ENCODE measurements at places on chromosomes 5 and 9.

- DNase-seq, result no peak
These were observed 19.0 kb upstream of the FER start for GRCh38 chr5:108728566-108729241.

- no peak for DNase-seq
These were observed 72.7 kb upstream of the ATG10 start for GRCh38 chr5:81899123-81899522.

DNA sequence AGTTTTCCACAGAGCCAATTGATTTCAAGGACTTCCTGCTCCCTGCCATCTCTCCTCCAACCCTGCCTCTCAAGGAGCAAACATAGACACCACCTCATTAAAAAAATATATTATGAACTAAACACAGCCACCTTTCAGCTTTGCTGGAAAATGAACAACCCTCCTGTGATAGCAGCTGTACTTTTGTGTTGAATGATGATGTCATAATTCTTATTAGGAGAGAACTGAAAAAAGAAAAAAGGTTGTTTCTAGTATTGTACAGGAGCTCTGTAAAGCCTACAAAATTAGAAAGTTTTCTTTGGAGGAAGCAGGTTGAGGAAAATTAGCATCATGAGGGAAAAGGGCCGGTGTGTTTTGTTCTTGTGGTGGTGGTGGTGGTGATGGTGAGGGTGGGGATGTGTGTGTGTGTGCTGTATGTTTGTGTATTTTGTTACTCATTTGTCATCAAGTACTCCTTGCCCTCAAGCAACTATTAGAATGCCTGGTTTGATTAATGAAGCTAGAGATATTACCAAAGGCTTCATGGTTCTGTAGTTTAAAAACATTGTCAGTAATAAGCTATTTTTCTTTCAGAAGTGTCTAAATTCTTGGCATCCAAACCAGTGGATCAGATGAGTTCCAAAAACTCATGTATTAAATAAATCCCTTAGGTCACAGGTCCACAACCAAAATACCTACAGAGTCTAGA lies 405.9 kb downstream of the TLE4 start:
- DNase-seq, result no peak

GRCh38 chr9:127729522-127730256 lies 5.4 kb downstream of the TOR2A start:
- DNase-seq, result no peak

GRCh38 chr5:131530706-131531331 lies 104.2 kb downstream of the RAPGEF6 start:
- DNase-seq, result peak; percentile 23

DNA sequence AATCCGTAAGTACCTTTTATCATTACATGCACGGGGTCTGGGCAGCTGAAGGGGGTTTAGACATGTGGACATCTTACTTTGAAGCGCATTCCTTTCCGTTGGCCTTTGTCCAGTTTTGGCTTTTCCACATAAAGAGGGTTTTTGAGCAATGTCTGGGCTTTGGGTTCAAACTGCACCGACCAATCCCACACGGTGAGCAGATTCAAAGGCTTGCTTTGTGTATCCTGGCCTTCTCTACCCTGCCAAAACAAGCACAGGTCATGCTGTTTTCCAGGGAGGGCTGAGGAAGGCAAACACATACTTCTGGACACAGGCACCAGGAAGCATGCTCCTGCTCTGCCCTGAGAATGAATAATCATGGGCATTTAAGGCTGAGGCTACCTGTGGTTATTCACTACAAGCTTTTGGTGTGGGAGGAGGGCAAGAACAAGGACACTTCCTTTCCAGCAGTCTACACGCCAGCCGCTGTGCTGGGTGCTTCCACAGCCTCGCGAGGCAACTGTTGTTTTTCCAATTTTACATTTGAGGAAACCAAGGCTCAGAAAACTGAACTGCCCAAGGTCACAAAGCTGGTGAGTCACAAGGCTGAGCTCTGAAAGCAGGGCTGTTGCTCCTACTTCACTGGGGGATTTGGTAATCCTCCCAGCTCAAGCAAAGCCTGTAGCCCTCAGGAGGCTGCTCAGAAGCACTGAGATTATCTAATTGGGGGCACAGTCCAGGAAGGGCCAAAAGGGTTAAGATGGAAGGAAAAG lies 59.8 kb upstream of the GOLPH3 start:
- DNase-seq, result no peak
